ENCODE measurements at places on chromosomes 7 and 10. TPM values are rescaled to one million over a fixed set of nuclear protein-coding genes. Genes with fewer than 3 reads are reported as not detected.

The SERPINE1 gene
- total RNA-seq, result 2.1 TPM

The WASL gene
- 15.1 TPM for total RNA-seq

The FAM131B gene
- total RNA-seq, result 1.0 TPM

The ZNF503 gene
- 3.7 TPM for total RNA-seq

The SFTPA2 gene
- 0.52 TPM for total RNA-seq

The ARF5 gene
- 59.5 TPM for total RNA-seq

The MLXIPL gene
- total RNA-seq, result 1.6 TPM
